ENCODE measurements at places on chromosomes 16 and 17.

DNA sequence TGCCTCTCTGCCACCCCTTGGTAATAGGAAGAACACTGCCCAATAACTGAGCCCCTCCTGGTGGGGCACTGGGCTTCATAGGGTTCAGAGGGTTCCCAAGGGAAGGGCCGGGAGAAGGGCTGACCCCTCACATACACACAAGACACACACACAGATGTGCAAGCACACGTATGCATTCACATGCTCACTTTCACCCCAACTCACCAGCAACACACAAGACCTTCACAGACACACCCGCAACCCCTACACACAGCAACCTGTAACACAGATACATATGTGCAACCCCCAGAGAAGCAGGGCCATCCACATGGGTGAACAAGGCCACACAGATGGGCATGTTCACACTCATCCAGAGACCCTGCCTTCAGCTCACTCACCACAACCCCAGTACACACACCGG lies 225.1 kb downstream of the ZNF423 start:
- no peak for DNase-seq

DNA sequence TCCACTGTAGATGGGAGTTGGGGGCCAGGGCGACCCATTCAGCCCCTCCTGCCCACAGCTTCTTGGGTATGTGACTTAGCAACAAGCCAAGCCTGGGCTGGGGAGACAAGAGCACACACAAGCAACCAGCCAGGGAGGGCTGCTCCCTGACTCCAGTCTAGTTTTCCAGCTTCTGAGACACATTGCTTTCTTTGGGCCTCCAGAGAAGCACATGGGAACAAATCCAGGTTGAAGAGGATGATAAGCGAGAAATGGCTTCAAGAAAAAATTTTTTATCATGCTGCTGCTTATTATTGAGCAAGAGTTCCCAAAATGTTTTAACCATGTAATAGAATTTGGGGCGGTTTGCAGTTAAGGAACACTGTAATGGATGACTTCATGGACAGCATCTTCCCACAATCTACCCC lies 173.7 kb downstream of the SOX9 start:
- DNase-seq: no peak

- DNase-seq: no peak
Observed at GRCh38 chr16:56019274-56019673, 144.1 kb upstream of the CES5A start.

DNA sequence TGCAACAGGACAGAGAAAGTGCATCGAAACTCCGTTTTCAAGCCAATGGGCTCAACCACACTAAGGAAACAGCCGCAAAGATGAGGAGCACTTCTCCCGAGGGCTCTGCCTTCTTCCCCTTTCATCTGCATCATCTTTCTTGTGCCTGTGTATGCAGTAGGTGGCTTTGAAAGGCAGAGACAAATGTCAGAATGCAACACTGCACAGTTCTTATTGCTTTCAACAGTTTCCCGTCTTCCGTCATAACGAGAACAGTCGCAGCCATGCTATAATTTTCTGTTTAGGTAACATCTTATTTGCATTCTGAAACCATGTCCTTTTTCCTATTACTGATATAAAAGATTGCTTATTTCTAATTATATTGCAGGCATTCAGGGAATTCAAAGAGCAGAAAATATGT lies 205.2 kb downstream of the SLC39A11 start:
- DNase-seq: no peak

DNA sequence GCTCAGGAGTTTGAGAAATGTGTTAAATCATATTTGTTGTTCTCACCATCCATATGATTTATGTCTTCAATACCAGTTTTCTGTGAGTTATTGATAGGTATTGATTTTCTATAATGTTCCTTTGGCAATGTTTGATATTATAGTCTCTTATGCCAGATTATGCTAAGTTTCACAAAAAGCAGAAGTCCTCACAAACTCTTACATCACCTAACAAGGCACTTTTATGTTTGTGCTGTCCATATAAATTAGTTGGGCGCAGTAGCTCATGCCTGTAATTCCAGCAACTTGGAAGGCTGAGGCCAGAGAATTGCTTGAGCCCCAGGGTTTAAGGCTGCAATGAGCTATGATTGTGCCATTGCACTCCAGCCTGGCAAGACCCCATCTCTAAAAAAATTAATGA lies 12.6 kb upstream of the UQCRC2 start:
- no peak for DNase-seq
